Astrocyte of the spinal cord (primary cell): ENCODE measurements at places on chromosomes 12 and 14.

DNA sequence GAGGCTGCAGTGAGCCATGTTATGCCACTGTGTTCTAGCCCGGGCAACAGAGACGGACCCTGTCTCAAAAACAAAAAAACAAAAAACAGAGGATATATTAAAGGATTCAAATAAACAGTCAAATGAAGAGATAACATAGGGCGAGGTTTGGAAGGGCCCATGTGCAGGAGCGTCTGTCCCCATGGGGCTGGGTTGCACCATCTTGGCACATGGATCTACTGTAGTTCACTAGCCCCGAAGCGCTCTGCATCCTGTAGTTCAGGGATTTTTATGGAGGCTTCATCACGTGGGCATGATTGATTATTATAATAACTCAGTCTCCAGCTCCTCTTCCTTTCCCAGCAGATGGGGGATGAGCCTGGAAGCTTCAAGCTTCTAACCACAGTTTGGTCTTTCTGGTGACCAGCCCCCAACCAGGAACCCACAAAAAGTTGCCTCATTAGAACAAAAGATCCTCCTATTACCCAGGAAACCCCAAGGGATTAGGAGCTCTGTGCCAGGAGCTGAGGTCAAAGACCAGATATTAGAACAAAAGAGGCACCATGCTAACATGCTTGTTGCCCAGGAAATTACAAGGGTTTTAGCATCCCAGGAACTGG lies 59.9 kb downstream of the HCAR2 start:
- DNase-seq: no peak

GRCh38 chr12:6957151-6957701 lies 6.1 kb downstream of the PTPN6 start:
- no peak for DNase-seq

DNA sequence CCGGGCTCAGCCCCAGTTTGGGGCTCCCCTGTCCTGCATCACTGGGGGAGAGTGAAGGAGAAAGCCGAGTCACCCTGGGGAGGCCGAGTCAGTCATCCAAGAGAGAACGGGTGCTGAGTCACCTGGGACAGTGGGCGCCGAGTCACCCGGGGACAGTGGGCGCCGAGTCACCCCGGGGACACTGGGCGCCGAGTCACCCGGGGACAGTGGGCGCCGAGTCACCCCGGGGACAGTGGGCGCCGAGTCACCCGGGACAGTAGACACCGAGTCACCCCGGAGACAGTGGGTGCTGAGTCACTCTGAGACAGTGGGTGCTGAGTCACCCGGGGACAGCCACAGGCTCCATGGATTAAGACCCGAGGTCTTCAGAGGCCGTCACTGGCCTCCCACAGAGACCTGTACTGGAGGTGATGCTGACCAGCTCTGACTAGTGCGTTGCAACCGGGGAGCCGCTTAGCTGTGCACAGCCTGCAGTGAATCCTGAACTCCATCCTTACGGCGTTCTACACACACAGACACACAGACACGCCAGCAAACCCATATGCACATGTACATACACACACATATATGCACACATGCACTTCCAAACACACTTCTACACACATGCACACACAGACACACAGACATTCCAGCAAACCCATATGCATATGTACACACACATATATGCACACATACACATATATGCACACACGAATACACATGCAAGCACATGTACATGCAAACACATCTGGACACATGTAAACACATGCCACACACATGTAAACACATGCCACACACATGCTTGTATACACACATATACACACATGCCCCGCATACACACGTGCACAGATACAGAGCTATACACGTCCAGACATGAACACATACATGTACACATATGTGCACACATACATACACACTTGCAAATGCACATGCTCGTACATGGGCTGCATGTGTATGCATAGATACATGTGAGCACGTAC lies 64.9 kb upstream of the GALNT9 start:
- DNase-seq: no peak

DNA sequence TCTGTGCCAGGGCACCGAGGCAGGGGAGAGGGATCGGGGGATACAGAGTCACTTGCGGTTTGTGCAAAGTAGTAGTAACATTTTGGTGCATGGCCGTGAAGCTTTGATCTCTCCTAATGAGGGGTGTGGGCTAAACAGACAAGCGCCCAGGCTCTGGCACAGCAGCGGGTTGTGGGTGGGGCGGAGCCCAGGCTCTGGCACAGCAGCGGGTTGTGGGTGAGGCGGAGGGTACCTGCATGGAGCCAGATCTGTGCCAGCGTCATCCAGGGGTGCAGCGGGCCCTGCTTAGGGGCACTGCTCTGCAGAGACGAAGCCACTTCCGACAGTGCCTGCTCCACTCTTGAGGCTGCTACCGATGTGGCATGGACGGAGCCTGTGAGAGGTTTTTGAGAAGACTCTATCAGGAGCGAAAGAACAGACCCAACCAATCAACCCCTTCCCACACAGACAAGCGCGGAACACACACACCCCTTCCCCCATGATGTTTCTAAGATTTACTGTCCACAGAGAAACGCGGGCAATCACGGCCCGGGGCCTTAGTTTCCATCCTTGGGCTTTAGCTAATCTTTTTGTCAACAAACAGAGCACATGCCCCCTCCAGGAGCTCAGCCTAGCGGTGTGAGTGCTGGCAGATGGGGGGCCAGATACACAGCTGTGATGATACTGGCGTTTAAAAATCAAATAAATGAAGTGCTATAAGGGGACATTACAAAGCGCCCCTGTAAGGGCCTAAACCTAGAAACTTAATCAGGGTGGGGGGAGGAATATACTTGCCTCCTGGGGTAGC lies 196.6 kb downstream of the CALM1 start:
- no peak for DNase-seq

DNA sequence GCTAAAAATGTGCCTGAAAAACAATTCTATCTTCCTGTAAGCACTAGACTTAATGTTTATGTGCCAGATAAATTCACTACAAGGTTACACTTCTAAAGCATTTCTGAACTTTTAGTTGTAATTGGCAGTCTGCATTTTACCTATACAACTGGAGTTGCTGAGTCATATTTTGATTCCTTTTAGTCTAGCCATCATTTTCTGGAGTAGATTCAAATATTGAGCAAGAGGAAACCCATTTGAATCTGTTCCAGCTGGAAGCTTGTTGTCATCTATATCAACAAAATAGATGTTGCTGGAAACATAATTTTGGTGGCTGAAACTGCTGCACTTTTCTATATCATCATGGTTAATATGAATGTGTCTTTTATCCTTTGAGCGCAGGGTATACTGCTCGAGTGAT lies 122.2 kb upstream of the CCDC175 start:
- DNase-seq: peak; percentile 63

- no peak for DNase-seq
These were observed 37.7 kb upstream of the DUSP6 start for GRCh38 chr12:89389755-89390661.

GRCh38 chr12:52836042-52836466 lies 1.9 kb upstream of the KRT79 start:
- peak; percentile 53 for DNase-seq
